ENCODE measurements at places on chromosomes 1 and 21.

DNA sequence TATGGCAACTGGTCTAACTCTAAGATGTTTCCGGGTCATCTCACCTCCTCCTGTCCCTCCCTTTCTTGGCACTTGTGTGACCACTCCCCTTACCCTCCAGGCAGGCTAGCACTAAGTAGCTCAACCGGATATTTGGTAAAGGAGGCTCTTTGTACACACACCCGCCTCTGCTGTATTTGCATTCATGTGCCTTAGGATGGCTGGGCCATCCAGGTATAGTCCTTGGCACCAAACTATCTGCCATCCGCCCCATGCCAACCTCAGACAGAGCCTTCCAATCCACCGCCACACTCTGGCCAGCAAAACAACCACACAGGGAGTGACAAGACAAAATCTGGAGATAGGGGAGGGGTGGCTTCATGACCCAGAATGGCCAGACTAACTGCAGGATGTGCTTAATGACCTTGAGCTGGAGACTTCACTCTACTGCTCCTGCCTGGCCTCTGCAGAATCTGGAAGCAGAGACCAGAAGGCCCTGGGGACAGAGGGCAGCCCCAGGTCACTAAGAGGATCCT, 59.5 kb downstream of the CDK18 start:
- DNase-seq, result no peak

GRCh38 chr1:40842207-40842606, 20.0 kb downstream of the CITED4 start:
- no peak for DNase-seq

GRCh38 chr1:17304826-17305175, 3.2 kb upstream of the PADI4 start:
- no peak for DNase-seq

- no peak for DNase-seq
Observed at GRCh38 chr1:40786171-40786994, 2.8 kb downstream of the KCNQ4 start.

GRCh38 chr1:43937179-43937865, 3.7 kb downstream of the ARTN start:
- no peak for DNase-seq

GRCh38 chr1:23913212-23913880, at the start of gene CNR2:
Gene CNR2 (minus strand): TSS chr1:23913362. CDS start chr1:23875617, 37,745 bp downstream.
- DNase-seq, result no peak

DNA sequence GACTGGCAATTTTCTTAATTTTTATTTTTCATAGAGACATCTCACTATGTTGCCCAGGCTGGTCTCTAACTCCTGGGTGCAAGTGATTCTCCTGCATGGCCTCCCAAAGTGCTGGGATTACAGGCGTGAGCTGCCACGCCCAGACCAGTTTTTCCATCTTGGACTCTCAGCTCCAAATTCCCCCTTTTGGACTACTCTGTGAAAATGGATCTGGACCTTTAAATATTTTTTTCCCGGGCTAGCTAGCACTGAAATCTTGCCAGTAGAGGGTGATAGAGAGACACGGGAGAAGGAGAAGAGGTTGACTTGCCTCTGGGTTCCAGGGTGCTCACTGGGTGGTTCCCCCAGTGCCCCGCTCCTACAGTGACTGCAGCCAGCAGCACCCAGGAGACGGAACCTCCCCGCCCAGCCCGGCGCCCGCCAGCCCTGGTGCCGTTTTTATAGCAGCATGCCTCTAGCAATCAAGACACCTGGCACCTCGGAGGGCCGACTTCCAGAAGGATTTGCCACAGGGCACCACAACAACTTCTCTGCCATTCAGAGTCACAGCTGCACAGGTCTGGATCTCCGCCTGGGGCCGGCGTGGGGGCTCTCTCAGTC, 34.7 kb upstream of the SCCPDH start:
- DNase-seq, result peak; percentile 80

GRCh38 chr1:215276582-215276981, 194.0 kb downstream of the KCNK2 start:
- DNase-seq, result no peak

DNA sequence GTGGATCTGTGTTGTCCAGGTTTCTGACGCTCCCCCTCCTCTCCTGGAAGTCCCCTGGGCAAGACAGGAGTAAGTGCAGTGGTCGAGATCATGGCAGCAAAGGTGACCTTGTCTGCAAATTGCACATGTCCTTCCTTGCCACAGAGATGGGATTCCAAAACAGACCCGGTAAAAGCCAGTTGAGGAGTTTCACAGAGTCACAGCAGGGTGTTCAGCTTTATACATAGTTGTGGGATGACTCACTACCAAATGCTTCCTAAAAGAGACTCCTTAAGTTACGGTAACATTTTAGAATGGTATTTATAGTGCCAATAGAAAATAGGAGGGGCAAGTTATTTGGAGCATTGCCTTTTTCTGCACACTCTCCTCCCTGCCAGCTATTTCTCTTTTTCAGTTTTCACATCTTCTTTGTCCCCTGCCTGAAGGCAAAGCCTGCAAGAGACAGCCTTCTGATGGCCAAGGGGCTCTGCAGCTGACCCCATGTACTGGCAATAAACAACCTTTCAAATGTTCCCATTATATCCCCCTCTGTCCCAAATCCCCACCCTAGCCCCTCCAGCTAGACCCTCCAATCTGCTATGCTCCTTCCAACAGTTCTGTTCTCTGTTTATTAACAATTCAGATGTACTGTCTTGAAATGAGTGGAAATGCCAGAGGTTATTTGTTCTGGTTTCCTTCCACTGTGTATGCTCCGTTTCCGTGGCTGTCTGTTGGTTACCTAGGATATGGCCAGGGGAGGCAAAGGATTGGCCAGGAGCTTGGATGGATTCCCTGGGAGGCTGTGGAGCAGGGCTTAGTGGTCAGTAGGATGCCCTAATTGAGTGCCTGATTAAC, 115.0 kb downstream of the TGFB2 start:
- no peak for DNase-seq

GRCh38 chr1:71047635-71048607, at the start of gene PTGER3:
Gene PTGER3 (minus strand): TSS chr1:71047816. CDS start chr1:71047577, 239 bp downstream.
- DNase-seq, result peak; percentile 22
